Uterus (tissue), 4 donors: ENCODE measurements at places on chromosomes 12 and 14. TPM values are rescaled to one million over a fixed set of nuclear protein-coding genes. Genes with fewer than 3 reads are reported as not detected.
A peak's percentile ranks its signal among the peaks of the same experiment; 100 is the strongest.

DNAH10 gene
- total RNA-seq = 0.88 TPM

FOS gene
- 106 TPM for total RNA-seq

RESF1 gene
- 92.8 TPM for total RNA-seq

GRCh38 chr14:99690636-99691035 lies 6.5 kb downstream of the CYP46A1 start:
- H3K4me3 ChIP-seq = no peak overlapping the region
- no peak overlapping the region for H3K27ac ChIP-seq
- H3K27me3 ChIP-seq = no peaks in the 10 kb centered on the region

GRCh38 chr12:132286912-132287311 lies 42.5 kb downstream of the GALNT9 start:
- H3K4me3 ChIP-seq = no peak overlapping the region
- no peaks in the 10 kb centered on the region for H3K36me3 ChIP-seq
- H3K27me3 ChIP-seq = no peaks in the 10 kb centered on the region
- DNase-seq = no peak

AGAP2 gene
- 1.3 TPM for total RNA-seq

DNA sequence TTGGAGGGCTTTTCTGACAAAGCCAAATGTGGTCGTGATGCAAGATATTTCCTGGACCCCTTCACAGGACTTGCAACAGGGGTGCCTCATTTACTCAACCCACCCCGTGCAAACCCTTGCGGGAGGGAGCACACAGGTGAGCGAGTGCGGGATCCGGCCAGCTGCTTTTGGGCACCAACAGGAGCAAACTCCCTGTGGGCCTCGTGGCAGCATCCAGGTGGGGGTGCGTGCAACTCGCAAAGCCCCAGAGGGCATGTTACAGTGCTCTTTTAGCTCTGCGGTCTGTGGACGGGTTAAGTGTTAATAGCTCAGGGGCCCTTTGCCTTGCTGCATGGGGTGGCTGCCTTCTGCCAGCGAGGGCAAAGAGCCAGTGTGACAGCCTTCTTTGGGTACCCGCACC lies 707.6 kb upstream of the MDGA2 start:
- H3K4me3 ChIP-seq = no peak overlapping the region
- H3K27ac ChIP-seq = no peak overlapping the region

INHBC gene
- total RNA-seq = not detected

GRCh38 chr14:58904776-58905175 lies 267.0 kb downstream of the DACT1 start:
- no peak overlapping the region for H3K27ac ChIP-seq
- H3K27me3 ChIP-seq = no peaks in the 10 kb centered on the region
- DNase-seq = no peak
- no peaks in the 10 kb centered on the region for H3K4me1 ChIP-seq
- H3K4me3 ChIP-seq = no peak overlapping the region
- no peaks in the 10 kb centered on the region for H3K36me3 ChIP-seq

DNA sequence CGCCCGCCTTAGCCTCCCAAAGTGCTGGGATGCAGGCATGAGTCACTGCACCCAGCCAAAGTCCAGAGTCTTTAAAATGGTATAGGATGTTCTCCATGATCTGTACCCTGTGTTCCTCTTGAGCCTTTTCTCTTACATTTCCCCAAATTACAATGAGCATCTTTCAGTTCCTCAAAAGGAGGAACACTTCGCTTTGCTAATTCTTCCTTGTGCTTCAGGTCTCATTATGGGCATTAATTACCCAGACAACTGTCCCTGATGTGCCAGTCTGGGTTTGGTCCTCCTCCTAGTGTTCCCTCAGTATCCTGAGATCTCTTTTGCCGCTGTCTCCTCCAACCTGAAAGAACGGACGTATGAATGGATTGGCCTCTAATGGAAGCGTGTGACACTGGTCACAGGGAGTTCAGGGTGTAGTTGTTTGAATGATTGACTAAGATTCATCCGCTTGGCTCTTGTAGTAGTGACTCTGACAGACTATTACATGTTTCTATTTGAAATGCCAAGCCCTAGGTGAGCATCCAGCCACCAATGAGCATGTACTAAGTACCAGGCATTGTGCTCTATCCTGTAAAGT lies 8.2 kb downstream of the PRKCH start:
- H3K4me1 ChIP-seq = no peaks in the 10 kb centered on the region
- H3K27me3 ChIP-seq = no peaks in the 10 kb centered on the region
- no peak overlapping the region for H3K4me3 ChIP-seq
- H3K27ac ChIP-seq = peak overlapping the region; percentile 49
- DNase-seq = no peak

- H3K36me3 ChIP-seq = no peaks in the 10 kb centered on the region
- H3K4me1 ChIP-seq = no peaks in the 10 kb centered on the region
- H3K27ac ChIP-seq = no peak overlapping the region
- DNase-seq = no peak
- H3K27me3 ChIP-seq = no peaks in the 10 kb centered on the region
Measured at GRCh38 chr12:105813201-105813600, 325.6 kb downstream of the NUAK1 start.

DNA sequence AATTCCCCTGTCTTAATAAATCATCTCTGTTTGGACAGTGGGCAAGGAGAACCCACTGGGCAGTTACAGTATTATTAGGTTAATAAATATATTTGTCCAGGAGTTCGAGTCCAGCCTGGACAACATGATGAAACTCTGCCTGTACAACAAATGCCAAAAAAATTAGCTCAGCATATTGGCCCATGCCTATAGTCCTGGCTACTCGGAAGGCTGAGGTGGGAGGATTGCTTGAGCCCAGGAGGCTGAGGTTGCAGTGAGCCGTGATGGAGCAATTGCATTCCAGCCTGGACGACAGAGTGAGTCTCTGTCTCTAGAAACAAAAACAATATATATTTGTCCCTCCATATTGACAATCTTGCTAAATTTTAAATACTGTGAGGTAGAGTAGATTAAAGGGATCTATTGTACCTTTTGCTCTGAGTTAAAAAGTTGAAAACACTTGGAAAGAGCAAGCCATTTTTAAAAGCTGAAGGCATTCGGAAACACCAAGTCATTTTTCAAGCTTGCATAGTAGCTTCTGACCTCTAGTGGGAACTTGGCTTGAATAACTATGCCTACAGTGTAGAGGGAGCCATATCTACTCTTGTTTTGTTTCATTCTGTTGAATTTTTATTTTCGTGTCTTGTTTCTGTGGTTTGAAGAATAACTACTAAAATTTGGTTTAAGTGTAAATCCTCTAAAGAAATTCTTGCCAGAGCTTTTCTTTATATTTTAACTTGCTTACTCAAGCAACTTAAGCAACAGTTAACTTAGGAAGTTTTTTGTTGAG lies 14.6 kb upstream of the EEA1 start:
- no peaks in the 10 kb centered on the region for H3K27me3 ChIP-seq
- no peak for DNase-seq
- H3K4me3 ChIP-seq = no peak overlapping the region
- H3K4me1 ChIP-seq = no peaks in the 10 kb centered on the region
- H3K27ac ChIP-seq = no peak overlapping the region

SOAT2 gene
- total RNA-seq = 0.82 TPM

GRCh38 chr14:99497341-99497740 lies 16.1 kb downstream of the CCNK start:
- H3K4me1 ChIP-seq = no peaks in the 10 kb centered on the region
- H3K27ac ChIP-seq = no peak overlapping the region
- no peak overlapping the region for H3K4me3 ChIP-seq
- no peak for DNase-seq

DNA sequence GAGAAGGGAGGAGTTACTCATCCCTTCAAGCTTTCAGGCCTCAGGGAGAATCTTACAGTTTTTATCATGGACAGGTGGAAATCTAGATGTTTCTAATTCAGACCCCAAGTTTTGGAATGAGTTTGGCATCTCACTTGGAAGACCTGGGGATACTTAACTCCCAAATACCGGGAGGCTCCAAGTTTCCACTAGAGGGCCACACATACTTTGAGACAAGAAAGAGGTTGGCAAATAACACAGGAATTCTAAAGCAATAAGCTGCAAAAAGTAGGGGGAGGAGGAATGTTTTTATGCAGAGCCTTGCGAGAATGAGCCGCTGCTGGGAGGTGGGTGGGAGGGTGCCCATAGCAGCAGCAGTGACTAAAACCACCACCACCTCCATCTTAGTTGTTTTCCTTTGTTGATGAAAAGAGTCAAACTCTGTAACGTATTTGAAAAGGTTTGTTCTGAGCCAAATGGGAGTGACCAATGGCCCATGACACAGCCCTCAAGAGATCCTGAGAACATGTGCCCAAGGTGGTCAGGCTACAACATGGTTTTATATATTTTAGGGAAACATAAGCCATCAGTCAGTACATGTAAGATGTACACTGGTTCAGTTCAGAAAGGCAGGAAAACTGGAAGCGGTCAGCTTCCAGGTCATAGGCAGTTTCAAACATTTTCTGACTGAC lies 34.2 kb upstream of the RNASE1 start:
- DNase-seq = no peak
- no peaks in the 10 kb centered on the region for H3K4me1 ChIP-seq
- H3K27me3 ChIP-seq = no peaks in the 10 kb centered on the region
- H3K27ac ChIP-seq = no peak overlapping the region

DRAM1 gene
- 2.0 TPM for total RNA-seq

KRT78 gene
- total RNA-seq = not detected

TMTC1 gene
- 59.2 TPM for total RNA-seq

ADAMTS20 gene
- 1.2 TPM for total RNA-seq

DNA sequence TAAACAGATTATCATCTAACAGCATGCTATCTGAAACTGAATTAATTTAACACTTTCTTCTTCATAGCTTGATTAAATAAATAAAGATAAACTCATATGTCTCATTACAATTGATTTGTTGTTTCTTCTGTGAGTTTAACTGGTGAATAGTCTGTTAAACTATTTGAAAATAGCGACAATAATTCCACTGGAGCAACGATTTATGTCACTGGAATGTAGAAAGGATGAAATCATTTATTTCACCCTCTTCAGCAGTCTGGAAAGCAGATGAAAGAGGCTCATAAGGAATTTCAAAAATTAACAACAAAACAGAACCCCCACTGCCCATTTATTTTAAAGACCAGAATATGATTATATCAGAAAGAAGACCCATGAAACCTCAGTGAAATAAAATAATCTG lies 1165.1 kb upstream of the USP15 start:
- no peaks in the 10 kb centered on the region for H3K4me1 ChIP-seq
- H3K27me3 ChIP-seq = no peaks in the 10 kb centered on the region
- H3K27ac ChIP-seq = no peak overlapping the region
- no peaks in the 10 kb centered on the region for H3K36me3 ChIP-seq

GRCh38 chr12:27822076-27822712 lies 42.2 kb upstream of the MANSC4 start:
- DNase-seq = no peak
- H3K4me1 ChIP-seq = peaks cover 4% of the 10 kb centered on the region
- no peaks in the 10 kb centered on the region for H3K27me3 ChIP-seq
- no peak overlapping the region for H3K27ac ChIP-seq
- no peak overlapping the region for H3K4me3 ChIP-seq

GRCh38 chr12:112936264-112936663 lies 2.0 kb upstream of the OAS3 start:
- H3K27me3 ChIP-seq = no peaks in the 10 kb centered on the region
- no peak overlapping the region for H3K27ac ChIP-seq
- H3K4me3 ChIP-seq = no peak overlapping the region
- no peak for DNase-seq

NAV3 gene
- 13.2 TPM for total RNA-seq

- H3K27me3 ChIP-seq = no peaks in the 10 kb centered on the region
- no peak overlapping the region for H3K4me3 ChIP-seq
- DNase-seq = no peak
- no peaks in the 10 kb centered on the region for H3K4me1 ChIP-seq
Measured at GRCh38 chr14:90986510-90986909, 73.9 kb downstream of the RPS6KA5 start.

- H3K4me3 ChIP-seq = peak overlapping the region; percentile 76
- H3K4me1 ChIP-seq = peaks cover 17% of the 10 kb centered on the region
- peak; percentile 72 for DNase-seq
- H3K27me3 ChIP-seq = no peaks in the 10 kb centered on the region
Measured at GRCh38 chr14:49621114-49621881, 699 bp downstream of the MGAT2 start.

OVCH1 gene
- 0.35 TPM for total RNA-seq

CCDC175 gene
- total RNA-seq = not detected

DNA sequence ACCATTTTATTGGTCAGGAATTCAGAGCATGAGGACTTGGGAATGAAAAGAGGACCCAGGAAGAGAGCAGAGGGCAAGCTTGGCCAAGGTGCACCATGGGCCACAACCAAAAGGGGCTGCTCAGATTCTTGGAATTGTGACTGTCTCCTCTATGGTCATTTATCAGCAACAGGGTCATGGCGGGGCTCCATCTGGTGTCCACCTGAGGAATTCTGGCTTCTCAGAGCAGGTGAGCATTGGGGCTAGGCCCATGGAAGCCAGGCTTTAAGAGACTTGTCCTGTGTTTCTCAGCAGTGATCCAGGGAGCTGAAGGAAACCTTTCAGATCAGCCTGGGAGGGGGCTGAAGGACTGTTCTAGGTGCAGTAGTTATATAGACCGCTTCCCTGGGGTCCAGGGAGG lies 2.6 kb upstream of the RIN3 start:
- peak overlapping the region; percentile 73 for H3K27ac ChIP-seq
- H3K27me3 ChIP-seq = no peaks in the 10 kb centered on the region
- no peaks in the 10 kb centered on the region for H3K36me3 ChIP-seq
- no peak overlapping the region for H3K4me3 ChIP-seq
- no peaks in the 10 kb centered on the region for H3K4me1 ChIP-seq

MMP14 gene
- total RNA-seq = 233 TPM

DNA sequence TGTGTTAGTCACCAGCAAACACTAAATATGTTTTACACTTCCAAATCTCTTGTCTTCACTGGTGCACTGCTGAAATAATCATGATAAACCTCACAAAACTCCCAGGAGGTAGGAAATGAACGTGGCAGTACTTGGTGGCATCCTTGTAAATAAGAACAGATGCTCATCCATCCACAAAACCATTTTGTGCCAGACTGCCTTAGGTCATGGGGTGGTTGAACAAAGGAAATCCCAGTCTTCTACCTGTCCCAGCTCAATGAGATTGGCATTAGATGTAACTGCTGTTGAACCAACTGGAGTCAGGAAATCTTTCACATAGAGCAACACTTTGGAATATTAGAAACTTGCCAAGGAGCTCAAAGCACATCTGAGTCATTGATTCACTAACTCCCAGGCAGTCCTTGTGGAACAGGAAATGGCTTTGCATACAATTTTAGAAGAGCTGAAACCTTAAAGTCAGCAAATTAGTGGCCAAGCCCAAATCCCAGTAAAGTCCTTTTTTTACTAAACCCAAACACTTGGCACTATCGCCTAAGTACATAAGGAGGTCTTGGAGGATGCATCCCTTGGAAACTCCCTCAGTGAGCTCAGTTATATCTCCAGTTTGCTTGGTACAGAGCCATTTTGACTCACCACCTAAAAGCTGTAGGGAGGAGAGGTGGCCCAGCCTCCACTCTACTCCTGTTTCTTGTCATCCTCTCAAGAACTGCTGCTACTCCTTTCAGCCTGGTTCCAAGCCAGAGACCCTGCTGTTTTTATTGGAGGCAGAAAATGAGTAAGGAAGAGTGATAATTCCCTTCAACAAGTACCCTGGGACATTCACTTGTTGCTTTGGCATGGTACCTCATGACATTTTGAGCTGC lies 208.0 kb downstream of the NOVA1 start:
- no peaks in the 10 kb centered on the region for H3K36me3 ChIP-seq
- no peaks in the 10 kb centered on the region for H3K4me1 ChIP-seq
- no peak overlapping the region for H3K4me3 ChIP-seq
- H3K27ac ChIP-seq = no peak overlapping the region
- DNase-seq = peak; percentile 54
- no peaks in the 10 kb centered on the region for H3K27me3 ChIP-seq

ACOT4 gene
- total RNA-seq = 0.61 TPM
